ENCODE measurements at places on chromosomes 1 and 21.

GRCh38 chr21:43936247-43936967, 71.4 kb downstream of the AGPAT3 start:
- no peak for DNase-seq

DNA sequence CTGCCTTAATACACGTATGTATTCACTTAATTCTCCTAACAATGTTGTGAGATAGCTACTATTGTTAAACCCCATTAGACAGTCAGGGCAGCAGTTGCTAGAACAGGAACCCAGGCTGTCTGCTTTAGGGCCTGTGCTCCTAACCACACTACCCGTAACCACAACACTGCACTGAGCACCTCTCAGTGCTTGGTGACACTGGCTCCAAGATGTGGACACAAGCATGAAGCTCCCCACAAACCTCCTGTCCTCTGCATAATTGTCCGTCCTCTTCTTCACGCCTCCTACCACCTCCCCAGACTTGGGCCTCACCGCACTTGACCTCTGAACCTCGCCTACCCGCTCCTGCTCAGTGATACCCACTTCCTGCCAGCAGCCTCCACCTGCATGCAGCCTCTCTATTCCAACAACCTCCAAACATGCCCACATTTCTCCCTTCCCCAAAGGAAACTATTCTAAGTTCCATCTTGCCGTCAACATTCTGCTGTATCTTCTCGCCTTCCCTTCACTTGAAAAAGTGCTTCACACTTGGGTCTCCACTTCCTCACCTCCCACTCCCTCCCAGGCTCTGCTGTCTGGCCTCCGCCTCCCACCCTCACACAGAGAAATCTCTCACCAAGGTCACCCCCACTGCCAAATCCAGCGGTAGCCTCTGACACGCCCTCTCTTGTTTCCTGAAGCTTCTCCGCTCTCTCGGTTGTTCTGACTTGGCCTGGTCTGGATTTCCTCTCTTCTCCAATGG, 14.6 kb upstream of the AHDC1 start:
- no peak for DNase-seq

DNA sequence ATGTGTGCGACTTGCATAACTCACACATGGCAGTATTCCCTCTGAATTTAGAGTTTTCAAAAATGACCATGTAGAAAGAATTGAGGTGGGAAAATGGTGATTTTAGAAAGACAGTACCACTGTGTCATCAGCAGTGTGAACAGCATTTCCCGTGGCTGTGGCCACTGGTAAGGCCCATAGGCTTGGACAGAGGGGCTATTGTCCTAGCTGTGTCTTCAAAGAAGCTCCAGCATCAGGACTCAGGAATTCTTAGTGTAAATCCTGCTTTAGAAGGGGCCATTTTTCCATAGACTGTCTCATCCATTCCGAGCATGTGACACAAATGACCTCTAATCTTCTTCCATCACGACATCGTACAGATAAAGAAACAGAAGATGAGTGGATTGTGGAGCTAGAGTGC, 119.3 kb upstream of the BACE2 start:
- no peak for DNase-seq

- DNase-seq, result no peak
Measured at GRCh38 chr1:220344745-220345144, 72.5 kb upstream of the RAB3GAP2 start.

GRCh38 chr1:115337633-115338456, at the start of gene NGF:
TSS of gene NGF (minus strand) at chr1:115338249. CDS start at chr1:115286795, 51,454 bp downstream.
- peak; percentile 74 for DNase-seq

DNA sequence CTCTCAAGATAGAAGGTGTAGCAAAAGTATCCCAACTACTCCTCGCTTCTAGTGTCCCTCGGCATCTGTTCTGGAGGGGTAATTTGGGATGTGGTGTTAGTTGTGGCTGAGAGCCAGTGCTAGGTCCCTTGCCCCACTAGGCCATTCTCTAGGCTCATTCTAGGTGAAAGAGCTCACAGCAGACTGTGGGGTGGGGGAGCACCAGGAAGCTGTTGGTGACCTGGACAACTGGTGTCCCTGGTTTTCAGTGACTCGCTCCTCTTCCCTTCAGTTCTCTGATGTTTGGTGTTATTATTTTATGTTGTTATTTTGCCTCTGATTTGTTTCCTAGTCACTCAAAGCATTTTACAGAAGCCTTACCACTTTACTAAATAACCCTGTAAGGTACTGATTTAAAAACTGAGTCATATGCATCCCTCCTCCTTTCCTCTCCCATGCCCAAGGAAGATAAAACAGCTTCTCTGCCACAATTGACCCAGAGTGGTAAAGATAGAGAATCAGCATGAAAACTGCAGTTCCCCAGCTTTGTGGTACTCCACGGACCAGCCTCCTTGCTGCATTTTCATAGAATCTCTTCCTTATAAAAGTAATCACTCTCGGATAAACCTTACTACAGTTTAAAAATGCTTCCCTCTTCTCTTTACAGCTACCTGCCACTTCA, 14.1 kb downstream of the DYRK3 start:
- no peak for DNase-seq

- DNase-seq, result no peak
Measured at GRCh38 chr1:88519156-88519555, 164.9 kb upstream of the PKN2 start.

DNA sequence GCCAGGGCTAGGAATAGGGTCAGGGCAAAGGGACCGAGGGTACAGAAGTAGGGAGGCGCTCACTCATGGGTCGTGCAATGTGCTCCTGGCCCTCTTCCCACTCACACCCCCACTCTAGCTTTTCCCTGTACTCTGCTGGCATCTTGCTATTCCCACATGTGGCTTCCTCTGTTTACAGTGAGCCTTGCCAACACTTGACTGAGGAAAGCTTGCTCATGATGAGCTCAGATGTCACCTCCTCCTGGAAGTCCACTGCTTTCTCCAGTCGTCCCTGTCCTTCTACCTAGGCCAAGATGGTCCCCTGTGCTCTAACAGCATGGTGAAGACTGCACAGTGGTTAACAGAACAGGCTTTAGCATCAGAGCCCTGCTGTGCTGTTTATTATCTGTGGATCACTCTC, 8.0 kb upstream of the RIMS3 start:
- peak; percentile 29 for DNase-seq

DNA sequence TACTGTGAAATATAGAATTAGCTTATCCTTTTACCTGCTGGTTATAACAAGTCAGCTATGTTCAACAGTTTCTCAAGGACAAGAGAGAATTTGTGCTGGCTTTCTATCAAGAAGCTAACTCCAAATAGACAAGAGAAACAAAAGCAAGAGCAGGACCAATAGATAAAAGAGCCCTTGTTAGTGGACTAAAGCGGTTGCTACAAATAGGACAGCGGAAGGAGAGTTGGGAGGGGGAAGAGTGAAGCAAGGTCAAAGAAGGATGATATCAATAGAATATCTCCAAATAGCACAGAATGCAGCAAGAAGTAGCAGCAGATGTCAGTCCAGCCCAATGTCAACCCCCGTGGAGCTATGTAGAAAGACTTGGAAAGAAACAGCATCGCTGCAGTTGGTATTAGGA, 53.0 kb upstream of the AKT3 start:
- DNase-seq, result no peak

- no peak for DNase-seq
Measured at GRCh38 chr1:153277852-153278251, 18.4 kb downstream of the LORICRIN start.

All from A673 (cell line).